Motor neuron (in vitro differentiated cells): ENCODE measurements at places on chromosomes 5 and 9. TPM values are rescaled to one million over a fixed set of nuclear protein-coding genes. Genes with fewer than 3 reads are reported as not detected.

Gene TAF11L13
- total RNA-seq = not detected in 2 replicates

Gene HARS2
- total RNA-seq = 28.2 and 32.0 TPM in 2 replicates

Gene SLC6A7
- total RNA-seq = 0.63 and 1.9 TPM in 2 replicates

Gene EIF4E1B
- total RNA-seq = 0.58 TPM in 1 of 2 replicates, not detected in the other

Gene CKS2
- 65.7 and 71.2 TPM in 2 replicates for total RNA-seq

Gene FKTN
- 14.7 and 18.4 TPM in 2 replicates for total RNA-seq

Gene ENHO
- total RNA-seq = 16.6 and 17.7 TPM in 2 replicates

DNA sequence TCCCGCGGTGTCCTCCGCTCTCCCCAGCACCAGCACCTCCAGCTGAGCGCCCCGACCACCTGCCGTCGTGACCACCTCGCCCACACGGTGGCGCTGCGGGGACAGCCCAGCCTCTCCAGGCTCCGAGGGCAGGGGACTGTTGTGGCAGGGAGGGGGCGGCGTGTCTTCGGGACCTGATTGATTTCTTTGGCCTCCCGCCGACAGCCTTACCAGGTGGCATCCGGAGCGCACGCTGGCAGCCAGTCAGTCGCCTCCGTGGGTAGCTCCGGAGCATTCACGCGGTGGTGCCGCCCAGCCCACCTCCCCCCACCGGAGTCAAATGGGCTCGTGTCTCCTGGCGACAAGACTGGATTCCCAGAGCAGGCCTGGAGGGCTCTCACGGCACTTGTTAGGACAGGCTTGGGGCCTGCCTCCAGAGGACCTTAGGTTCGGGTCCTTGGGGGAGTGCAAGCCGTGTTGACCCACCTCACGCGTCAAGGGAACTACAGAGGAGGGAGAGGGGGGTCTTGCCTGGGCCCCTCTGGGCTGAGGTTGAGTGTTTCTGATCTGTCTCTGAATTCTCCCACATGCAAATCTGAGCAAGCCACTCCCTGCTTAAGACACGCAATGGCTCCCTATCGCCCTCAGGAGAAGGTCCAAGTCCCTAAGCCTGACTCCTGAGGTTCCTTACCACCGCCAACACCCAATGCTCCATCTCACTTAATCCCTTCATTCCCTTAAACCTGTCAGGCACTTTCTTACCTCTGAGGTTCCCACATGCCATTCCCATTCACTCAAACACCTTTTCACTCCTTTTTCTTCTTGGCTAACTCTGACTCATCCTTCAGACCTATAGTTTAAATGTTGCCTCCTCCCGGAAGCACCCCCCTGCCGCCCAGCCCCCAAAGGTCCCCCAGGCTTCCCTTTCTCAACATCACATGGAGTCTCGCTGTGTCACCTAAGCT, 51.2 kb upstream of the GGTA1 start:
- ATAC-seq = peak; percentile 65

GRCh38 chr5:168334695-168335094, 43.2 kb downstream of the WWC1 start:
- peak; percentile 99 for ATAC-seq

DNA sequence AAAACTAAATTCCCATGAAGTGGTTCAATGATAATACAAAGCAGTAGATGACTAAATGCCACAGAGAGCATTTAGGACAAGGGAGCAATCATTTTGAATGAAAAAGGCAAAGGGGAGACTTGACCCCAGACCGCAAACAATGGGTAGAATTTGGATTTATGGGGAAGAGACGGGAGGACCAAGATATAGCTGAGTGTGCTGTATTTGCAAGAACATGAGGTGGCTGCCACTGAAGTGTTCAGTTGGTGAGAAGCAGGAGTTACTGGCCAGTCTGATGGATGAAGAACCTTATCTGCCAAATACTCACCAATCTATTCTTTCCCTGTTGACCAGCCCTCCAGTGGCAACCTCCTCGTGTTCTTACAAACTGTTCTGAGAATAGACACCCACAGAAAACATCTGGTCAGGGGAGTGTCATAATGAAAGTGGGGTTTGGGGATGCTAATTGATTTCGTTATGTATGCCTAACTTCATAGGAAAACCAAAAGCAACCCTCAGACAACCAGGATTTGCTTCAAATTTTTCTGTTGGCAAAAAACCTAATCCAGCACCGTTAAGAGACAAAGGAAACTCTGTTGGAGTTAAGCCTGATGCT, 19.8 kb downstream of the TDRD7 start:
- no peak for ATAC-seq

- ATAC-seq = peak; percentile 81
Observed at GRCh38 chr9:128192601-128193371, 1.4 kb upstream of the CIZ1 start.

DNA sequence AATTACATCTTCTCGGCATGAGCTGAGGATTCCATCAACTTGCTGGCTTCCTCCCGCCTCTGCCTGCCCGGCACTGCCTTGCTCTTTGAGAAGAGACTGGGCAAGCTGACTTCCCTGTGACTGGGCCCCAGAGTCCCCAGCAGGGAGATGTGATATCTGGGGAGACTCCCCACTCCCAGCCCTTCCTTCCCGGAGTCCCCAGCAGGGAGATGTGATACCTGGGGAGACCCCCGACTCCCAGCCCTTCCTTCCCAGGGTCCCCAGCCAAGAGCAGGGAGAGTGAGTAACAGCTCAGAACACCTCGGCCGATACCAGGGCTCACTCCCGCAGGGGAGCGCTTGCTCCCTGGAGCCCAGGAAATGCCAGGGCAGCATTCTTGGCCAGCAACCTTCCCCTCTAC, 90.1 kb upstream of the NEURL1B start:
- ATAC-seq = no peak

GRCh38 chr9:127658428-127658827, 46.4 kb downstream of the STXBP1 start:
- ATAC-seq = peak; percentile 100

GRCh38 chr5:66979738-66980137, 216.9 kb downstream of the CD180 start:
- no peak for ATAC-seq

GRCh38 chr5:142119051-142119625, 10.6 kb downstream of the NDFIP1 start:
- ATAC-seq = no peak

- ATAC-seq = peak; percentile 39
Observed at GRCh38 chr9:36632892-36633291, 60.2 kb downstream of the MELK start.

DNA sequence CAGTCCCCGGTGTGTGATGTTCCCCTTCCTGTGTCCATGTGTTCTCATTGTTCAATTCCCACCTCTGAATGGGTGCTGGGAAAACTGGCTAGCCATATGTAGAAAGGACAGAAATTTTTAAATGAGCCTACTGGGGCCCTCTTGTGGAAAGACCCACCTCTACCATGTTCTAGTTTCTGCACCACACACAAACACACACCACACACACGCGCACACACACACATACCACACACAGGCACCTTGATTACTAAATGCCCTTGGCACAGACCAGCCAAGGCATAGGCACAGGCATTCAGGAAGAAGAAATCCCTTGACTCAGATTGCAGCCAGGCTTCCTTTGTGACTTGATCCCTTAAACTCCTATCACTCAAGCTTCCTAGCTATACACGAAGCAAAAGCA, 60.5 kb downstream of the SIL1 start:
- ATAC-seq = peak; percentile 35

GRCh38 chr9:75545287-75545686, 345.2 kb upstream of the PCSK5 start:
- ATAC-seq = peak; percentile 55

DNA sequence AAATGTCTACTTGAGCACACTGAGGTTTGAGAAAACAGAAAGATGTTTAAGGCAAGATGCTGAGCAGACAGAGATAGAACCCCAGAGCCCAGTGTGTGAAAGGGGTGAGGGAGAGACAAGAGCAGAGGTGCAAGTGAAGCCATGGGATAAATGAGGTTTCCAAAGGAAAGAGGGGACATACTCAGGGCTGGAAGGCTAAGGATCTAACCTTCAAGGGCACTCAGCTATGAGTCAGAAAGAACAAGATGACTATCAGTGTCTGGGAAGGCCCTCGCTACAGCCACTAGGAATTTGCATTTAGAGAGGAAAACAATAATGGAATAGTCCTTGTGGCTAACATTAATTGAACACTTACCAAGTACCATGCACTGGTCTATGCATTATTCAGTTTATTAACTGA, 113.7 kb downstream of the HTR4 start:
- no peak for ATAC-seq

- no peak for ATAC-seq
Observed at GRCh38 chr5:148904440-148904839, 78.0 kb downstream of the ADRB2 start.

- no peak for ATAC-seq
Observed at GRCh38 chr5:79030663-79031484, 38.6 kb downstream of the DMGDH start.

DNA sequence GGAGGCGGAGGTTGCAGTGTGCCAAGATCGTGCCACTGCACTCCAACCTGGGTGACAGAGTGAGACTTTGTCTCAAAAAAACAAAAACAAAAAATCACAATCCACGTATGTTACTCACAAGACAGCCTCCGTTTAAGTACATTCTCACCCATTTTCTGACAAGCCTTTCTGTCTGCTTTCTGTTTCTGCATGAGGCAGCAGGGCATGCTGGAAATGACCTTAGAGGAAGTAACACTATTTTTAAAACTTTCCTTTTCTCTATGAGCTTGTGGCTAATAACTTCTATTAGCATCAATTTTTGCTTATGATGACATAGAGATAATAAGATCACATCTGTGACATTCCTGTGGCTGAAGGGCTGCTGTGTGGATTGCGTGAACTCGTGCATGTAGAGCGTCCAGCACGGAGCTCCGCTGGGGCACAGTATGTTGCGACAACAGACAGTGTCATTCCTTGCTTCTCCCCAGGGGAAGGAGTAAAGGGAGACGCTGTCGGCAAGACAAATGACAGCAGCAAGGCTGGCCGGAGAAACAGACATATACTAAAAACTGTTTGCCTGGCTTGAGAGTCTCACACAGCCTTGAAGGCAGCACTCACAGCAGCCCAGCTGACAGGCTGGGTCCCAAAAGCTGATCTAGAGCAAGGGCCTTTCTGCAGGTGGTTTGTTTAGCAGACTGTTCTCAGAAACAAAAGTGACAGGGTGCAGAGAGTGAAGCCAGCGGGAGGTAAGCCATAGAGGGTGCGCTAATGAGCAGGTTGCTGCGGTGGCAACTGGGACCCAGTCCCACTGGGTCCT, 1.6 kb downstream of the BTNL3 start:
- no peak for ATAC-seq

DNA sequence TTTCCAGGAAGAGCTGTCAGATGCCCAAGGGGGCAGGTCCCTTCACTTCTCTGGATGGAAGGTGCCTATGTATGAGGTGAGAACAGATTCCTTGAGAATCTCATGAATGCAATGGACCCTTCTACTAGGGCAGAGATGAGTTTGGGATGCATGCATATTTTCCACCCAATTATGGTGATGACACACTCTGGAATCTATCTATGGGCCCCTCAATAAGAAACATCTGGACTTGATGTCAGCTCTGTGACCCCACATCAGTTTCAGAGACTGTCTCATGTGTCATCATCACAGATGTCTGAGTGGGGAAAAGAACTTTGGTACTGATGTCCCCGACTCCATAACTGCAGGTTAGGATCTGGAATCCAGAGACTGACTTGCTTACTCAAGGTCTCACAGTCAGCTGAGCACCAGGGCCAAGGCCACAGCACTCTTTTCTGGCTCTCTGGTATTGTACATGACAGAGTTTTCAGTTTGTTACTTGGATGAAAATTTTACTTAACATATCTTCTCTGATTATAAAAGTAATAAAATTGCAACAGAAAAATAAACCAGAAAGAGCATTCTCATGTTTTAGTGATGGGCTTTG, 177.0 kb downstream of the DCP2 start:
- no peak for ATAC-seq

DNA sequence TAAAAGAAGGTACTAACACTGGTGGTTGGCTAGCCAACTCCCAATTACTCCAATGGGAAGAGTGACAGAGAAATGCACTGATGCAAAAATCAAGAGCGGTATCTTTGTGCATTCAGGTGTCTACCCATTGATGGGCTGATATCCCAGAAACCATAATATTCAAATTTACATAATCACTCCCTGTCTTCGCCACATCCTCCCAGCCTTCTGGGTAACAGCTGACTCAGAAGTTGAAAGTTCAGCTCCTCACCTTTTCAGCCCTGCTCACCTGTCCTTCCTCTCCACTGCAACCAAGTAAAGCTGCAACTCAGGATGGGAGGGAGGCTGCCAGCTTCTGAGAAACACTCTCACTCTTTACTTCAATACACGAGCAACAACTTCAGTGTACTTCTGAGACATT, 6.9 kb downstream of the SUSD1 start:
- ATAC-seq = no peak

DNA sequence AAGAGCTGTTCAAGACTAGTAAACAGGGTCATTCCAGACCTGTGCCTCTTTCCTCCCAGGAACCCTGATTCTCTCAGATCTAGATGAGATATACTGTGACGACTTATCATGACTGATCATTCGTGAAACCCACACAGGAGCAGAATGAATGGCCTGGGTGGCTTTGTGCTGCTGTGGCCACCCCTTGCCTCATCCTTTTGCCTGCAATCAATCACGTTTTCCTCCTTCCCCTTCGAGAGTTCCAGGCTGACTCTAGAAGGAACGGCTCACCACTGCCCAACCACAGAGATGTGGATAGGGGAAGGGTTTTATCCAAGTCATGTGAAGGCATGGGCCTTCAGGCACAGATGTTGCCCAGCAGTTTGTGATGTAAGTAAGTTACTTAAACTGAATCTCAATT, 5.8 kb downstream of the ANXA6 start:
- no peak for ATAC-seq

GRCh38 chr5:138706655-138707480, 46.4 kb upstream of the CTNNA1 start:
- ATAC-seq = no peak

- no peak for ATAC-seq
Observed at GRCh38 chr9:78297672-78297961, 692 bp downstream of the PSAT1 start.

DNA sequence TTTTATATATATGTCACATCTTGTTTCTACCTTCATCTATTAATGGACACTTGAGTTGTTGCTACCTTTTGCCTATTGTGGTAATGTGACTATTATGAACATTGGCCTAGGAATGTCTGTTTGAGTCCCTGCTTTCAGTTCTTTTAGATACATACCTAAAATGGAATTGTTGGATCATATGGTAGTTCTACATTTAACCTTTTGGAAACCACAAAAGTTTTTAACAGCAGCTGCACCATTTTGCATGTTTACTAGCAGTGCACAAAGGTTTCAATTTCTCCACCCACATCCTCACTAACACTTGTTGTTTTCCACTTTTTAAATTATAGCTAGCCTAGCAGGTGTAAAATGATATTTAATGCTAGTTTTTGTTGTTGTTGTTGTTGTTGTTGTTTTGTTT, 88.4 kb downstream of the GALNT10 start:
- ATAC-seq = no peak

DNA sequence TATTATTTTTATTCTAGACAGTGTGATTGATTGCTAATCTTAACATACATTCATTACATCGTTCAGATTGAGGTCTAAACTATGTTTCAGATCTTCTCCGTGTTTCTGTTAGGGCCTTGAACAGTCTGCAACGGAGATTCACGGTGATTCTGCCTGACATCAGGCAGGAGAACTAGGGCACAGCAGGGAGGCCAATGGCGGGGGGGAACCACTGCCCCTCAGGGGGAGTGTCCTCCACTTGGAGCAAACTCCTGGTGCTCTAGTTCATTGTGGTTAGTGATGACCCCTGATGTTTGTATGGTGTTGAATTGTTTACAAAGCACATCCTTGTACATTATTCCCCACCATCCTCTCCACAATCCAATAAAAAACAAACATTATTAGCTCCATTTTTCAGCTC, 173.5 kb downstream of the ZNF608 start:
- ATAC-seq = no peak
